ENCODE measurements at places on chromosomes 7 and 10.

DNA sequence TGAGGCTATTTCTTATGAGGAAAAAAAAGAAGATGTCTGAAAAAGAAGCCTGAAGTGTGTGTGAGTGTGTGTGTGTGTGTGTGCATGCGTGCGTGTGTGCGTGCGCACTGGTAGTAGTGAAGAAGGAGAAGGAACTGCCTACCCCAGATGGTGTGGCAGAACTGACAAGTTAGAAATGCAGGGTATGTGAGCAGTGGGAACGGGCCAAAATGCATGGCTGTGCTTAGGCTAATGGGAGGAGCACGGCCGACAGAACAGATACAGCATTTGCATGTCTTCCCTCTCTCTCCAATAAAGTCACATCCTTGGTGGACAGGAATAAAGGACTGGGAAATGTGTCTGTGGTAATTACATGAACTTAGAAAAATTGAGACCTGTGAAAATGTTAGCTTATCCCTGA, 94.3 kb downstream of the IDE start:
- DNase-seq: no peak

- no peak for DNase-seq
These were observed 39.0 kb downstream of the FKBP6 start for GRCh38 chr7:73366990-73367389.

- no peak for DNase-seq
These were observed 394.8 kb upstream of the IGFBP3 start for GRCh38 chr7:46315891-46316290.

DNA sequence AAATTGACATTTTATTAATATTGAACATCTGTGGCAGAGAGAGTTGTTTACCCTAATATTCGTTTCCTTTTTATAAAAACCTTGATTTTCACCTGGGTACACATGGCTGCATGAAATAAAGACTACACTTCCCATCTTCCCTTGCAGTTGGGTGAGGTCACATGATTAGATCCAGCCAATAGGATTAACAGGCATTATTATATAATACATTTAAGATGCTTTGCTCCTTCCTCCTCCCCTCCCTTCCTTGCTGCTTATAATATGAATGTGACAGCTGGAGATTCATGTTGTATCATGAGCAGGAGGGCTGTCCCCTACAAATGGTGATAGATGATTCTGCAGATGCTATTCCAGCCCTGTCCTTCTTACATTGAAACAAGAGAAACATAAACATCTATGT, 146.6 kb downstream of the SH2D4B start:
- DNase-seq: no peak

GRCh38 chr7:50957855-50958254, 175.2 kb upstream of the GRB10 start:
- DNase-seq: no peak

DNA sequence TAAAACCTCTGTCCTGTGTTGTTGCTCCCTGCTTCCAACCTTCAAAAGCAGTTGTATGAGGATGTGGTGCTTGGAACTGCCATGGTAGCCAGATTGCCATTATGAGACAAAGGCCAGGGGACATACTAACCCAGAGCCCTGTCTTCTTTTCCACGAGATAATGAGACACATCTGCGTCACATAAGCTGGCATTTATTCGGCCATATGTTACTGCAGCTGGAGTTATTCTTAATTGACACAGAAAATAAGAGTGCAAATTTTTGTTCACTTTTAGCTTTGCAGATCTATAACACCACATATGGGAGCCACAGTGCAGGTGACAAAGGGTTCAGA, 15.5 kb upstream of the PDLIM1 start:
- DNase-seq: no peak

DNA sequence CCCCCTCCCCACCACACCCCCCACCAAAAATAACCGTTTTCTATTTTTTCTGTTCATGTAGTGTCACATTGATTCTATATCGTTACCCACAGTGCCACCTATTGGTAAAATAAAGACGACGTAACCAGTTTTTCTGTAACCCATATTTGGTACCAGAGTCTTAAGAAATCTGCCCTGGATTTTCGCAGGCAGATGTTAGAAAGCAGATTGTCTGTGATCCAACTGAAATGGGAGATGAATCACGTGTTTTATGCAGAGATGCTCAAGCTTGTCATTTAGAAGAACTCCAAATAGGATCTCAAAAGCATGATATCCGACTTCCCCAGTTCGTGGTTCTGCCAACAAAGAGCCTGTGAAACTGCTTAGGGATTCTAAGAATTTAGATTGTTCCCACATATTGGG, 261.1 kb upstream of the CSTF2T start:
- peak; percentile 27 for DNase-seq

DNA sequence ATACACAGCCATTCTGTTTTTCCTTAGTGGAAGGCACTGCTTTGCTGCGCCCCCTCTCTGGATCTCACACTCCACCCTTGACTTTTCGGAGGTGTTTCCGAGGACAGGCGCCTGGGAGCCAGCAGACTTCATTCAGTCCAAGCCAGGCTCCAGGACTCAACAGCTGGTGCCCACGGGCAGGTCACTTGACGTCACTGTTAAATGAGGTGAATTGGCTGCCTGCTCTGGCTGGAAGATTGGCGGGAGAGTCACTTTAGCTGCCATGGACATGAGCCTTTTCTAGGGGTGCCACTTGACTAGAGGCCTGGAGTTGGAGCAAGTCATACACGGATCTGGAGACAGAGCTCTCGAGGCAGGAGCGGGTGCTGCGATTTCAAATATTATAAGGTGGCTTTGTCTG, 3.2 kb downstream of the HTRA1 start:
- DNase-seq: no peak

DNA sequence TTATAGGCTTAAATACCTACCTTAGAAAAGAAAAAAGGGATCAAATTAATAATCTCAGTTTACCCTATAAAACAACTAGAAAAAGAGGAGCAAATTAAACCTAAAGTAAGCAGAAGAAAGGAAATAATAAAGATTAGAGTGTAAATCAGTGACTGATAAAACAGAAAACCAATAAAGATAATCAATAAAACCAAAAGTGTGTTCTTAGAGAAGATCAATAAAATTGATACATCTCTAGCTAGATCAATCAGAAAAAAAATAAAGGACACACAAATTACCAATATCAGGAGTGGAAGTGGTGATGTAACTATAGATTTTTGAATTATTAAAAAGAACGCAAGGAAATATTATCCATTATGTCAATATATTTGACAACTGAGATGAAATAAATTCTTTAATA, 69.2 kb upstream of the NAMPT start:
- DNase-seq: no peak

GRCh38 chr7:105591522-105591921, 10.2 kb upstream of the EFCAB10 start:
- DNase-seq: no peak

DNA sequence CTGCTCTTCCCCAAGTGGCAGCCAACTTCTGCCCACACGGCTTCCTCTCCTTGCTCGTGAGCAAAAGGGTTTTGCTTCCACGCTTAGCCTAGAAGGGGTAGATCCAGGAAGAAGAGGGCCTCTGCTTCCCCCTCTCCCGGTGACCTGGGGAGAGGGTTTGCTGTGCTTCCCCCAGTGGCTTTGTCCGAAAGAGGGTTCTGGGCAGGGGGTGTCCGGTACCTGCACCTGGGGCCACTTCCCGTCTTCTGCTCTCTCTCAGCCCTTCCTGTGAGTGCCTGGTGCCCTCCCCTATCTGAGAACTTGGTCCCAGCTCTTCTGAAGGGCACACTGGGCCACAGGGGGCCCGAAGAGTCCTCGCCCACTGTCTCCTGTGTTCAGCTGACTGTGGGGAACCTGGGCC, 11.3 kb downstream of the JAKMIP3 start:
- DNase-seq: no peak

- DNase-seq: no peak
These were observed 309.5 kb downstream of the ATRNL1 start for GRCh38 chr10:115402699-115403098.

GRCh38 chr10:76883596-76883995, 754.0 kb downstream of the KCNMA1 start:
- DNase-seq: no peak

GRCh38 chr7:142629588-142630260, 119.5 kb upstream of the PRSS1 start:
- peak; percentile 12 for DNase-seq

DNA sequence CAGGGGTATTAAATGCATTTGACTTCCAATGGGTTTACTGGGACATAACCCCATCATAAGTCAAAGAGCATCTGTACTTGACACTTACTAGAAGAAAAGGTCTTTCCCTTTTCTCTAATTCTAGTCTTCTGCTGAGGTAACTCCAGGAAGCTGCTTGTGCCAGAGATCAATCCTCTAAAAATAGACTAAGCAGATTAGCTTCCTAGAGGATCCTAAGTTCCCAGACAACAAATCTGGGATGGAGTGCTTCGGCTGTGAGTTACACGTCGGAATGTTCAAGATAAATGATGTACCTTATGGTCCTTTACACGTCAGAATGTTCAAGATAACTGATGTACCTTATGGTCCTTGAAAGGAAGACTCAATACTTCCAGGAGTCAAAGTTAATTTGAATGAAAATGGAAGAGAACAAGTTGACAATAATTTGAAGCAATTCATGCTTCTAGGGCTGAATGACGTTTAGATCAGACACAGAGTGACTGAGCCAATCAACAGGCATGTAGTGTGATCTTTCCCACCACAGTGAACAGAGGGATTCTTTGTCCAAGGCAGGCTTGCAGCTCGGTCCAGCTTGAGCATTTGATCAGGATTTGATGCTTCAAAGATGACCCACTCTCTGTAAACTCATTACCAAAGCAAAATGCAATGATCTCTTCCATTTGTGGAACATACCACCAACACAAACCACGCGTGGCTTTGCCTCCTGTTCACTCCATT, 63.8 kb downstream of the SLC37A3 start:
- DNase-seq: no peak

GRCh38 chr10:71975871-71976725, 11.9 kb downstream of the CHST3 start:
- DNase-seq: no peak

- no peak for DNase-seq
These were observed 167.7 kb upstream of the MKLN1 start for GRCh38 chr7:131159961-131160361.

- peak; percentile 25 for DNase-seq
These were observed 29.2 kb upstream of the ATRNL1 start for GRCh38 chr10:115063701-115064658.

DNA sequence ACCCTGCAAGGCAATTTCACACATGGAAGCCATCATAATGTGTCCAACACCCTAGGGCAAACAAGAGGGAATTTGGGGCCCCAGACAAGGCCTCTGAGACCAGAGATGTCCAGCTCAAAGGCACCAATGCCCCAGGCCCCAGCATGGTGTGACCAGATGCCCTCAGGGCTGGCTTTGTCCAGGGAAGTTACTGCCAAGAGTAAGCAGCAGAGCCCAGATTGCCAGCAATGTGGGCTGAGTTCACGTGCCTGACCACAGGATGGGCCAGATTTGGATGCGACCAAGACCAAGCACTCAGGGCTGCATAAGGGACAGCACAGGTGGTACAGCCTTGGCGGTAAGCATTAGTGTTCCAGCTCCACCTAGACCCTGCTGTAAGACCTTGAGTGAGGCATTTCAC, 12.7 kb downstream of the MYOF start:
- DNase-seq: no peak

DNA sequence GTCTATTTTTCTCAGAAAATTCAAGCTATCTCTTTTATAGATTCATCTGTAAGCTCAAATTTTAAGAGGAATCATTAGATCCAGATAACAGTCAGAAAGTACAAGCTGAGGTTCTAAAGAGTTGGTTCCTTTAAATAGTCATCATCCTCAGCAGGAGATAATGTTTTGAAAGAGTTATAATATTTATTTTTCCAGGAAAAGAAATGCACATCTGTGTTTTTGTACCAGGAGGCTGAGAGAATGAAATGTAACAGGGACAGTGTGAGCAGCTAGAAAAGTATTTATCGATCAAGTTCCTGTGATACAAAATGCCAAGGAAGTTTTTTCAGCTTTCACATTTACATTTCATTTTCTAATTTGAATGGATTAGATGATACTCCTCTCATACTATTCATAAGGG, 120.2 kb upstream of the LRRTM3 start:
- DNase-seq: no peak

- DNase-seq: peak; percentile 63
These were observed 39.3 kb downstream of the FAS start for GRCh38 chr10:89029785-89030437.

GRCh38 chr7:50788382-50788781, 5.7 kb upstream of the GRB10 start:
- no peak for DNase-seq

- no peak for DNase-seq
These were observed 556.1 kb downstream of the KCNMA1 start for GRCh38 chr10:77081481-77081891.

Measured in HFF-Myc (cell line).